ENCODE measurements at places on chromosomes 3 and 15.
A peak's percentile ranks its signal among the peaks of the same experiment; 100 is the strongest.

DNA sequence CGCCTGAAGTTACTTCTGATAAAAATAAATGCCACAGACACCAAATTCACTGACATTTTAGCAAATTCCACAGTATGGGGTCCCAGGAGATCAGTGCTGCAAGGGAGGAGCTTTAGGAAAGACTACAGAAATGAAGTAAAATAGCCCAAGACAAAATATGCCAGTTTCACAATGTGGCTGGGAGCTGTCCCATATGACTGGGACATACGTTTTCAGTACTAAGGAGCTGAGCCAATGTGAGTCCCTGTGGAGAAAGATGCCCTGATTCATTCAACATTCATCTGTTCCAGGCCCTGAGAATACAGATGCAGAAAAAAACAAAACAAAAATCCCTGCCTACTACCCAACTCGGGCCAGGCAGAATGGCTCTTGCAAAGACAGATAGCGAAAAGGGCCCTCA lies 63.4 kb upstream of the FAM174B start:
- DNase-seq = no peak
- H3K36me3 ChIP-seq = no peaks in the 10 kb centered on the region
- H3K27ac ChIP-seq = no peak overlapping the region
- H3K27me3 ChIP-seq = peaks cover 31% of the 10 kb centered on the region
- H3K4me3 ChIP-seq = no peak overlapping the region

DNA sequence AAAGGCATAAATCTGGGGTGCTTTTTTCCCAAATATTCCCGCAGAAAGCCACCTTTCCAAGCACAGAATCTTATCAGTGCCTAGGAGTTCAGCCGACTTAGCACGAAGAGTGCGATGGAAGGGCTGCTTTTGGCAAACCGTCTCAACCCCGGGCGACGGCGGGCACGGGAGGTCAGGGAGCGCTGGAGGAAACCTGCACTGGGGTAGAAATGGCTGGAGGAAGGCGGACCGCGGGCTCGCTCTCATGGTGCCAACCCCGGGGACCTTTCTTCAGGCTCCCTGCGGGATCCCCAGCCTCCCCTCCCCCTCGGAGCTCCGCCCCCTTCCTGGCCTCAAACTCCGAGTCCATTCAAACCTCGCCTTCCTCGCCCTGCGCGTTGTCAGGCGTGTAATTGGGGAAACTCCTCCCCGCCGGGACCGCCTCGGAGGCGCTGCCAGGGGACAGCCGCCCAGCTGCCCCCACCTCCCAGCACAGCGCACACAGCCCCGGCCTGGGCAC lies at the start of gene GABRG3:
Gene GABRG3, plus strand, starts transcription at position 470 of the 499 bp plus-strand sequence.
- no peak within 1 kb of the TSS for H3K27ac ChIP-seq
- H3K4me1 ChIP-seq = no peaks in the 10 kb centered on the region
- no peak for DNase-seq
- no peaks in the 10 kb centered on the region for H3K27me3 ChIP-seq
- no peak within 1 kb of the TSS for H3K4me3 ChIP-seq

DNA sequence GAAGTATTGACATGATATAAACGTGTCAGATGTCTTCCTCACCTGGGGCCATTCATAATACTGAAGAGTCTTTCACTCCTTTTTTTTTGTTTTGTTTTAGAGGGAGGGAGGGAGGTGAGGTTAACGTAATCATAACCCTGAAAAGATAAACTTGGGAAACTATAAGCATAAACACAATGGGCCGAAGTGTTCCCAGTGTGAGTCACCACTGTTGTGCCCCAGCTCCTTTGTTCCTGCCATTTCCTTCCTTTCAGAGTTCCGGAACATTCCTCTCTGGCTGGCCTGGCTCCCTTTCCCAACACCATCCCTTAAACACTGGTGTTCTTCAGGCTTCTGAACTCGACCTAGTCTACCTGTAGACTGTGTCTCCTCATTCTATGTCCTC lies 18.6 kb downstream of the PLD1 start:
- no peaks in the 10 kb centered on the region for H3K36me3 ChIP-seq
- DNase-seq = no peak
- H3K27me3 ChIP-seq = peaks cover 19% of the 10 kb centered on the region
- H3K4me3 ChIP-seq = no peak overlapping the region
- no peaks in the 10 kb centered on the region for H3K4me1 ChIP-seq

DNA sequence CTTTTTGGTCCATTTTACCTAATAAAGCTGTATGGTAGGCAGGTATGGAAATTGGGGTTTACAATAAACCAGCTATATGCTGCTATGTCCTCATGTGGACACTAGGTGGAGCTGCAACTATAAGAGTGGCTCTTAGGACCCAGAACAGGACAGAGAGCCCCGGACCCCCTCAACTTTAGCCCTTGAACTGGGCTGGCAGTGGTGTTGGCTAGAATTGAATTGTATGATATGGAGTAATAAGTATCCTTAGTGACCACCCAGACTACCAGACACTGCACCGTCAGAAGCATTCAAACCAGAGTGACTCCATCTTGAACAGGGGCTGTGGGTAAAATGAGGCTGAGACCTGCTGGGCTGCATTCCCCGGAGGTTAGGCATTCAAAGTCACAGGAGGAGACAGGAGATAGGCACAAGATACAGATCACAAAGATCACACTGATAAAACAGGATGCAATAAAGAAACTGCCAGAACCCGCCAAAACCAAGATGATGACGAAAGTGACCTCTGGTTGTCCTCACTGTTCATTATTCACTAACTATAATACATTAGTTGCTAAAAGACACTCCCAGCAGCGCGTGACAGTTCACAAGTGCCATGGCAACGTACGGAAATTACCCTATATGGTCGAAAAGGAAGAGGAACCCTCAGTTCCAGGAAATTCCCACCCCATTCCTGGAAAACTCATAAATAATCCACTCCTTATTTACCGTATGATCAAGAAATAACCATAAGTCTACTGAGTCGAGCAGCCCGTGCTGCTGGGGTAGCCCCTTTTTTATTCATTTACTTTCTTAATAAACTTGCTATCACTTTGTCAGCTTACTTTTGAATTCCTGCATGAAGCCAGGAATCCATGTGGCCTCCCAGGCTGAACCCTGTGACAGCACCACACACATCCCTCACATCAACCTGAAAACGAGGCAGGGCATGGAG lies 68.7 kb upstream of the BLM start:
- peak overlapping the region; percentile 87 for H3K27ac ChIP-seq
- H3K27me3 ChIP-seq = no peaks in the 10 kb centered on the region
- H3K4me1 ChIP-seq = peaks cover 42% of the 10 kb centered on the region
- peaks cover 17% of the 10 kb centered on the region for H3K36me3 ChIP-seq

- H3K27me3 ChIP-seq = no peaks in the 10 kb centered on the region
- no peak for DNase-seq
- H3K4me1 ChIP-seq = peaks cover 20% of the 10 kb centered on the region
Observed at GRCh38 chr15:64854041-64854440, 12.3 kb downstream of the PLEKHO2 start.

DNA sequence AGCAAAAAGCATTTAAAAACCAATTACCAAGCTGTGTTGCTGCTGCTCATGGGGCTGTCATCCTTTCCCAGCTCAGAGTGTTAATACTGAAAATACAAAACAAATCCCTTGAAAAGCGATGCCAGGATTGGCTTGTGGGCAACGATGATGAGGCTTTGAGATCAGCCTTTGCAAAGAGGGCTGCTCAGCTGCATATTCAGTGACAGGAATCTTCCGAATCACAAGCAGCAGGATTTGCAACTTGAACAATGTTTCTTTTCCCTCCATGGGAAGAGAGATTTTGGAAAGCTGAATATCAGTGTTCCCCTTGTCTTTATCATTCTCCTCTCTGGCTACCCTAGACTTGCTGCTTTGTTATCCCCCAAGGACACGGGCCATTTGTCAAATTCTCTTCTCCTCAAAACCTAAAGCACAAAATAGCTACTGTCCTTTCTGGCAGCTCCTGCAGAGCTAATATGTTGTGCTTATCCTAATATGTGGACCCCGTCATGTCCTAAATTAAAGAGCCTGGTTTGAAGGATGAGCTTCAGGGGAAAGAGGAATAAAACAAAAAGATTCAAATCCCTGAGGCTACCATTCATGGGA lies 375.8 kb downstream of the GAP43 start:
- no peak overlapping the region for H3K4me3 ChIP-seq
- DNase-seq = no peak
- no peak overlapping the region for H3K27ac ChIP-seq
- no peaks in the 10 kb centered on the region for H3K4me1 ChIP-seq
- no peaks in the 10 kb centered on the region for H3K27me3 ChIP-seq
